Suppressor macrophage treated with lipopolysaccharide for 1 hour (primary cell): ENCODE measurements at places on chromosomes 1 and 21.

GRCh38 chr21:24183077-24183476 is 1424.2 kb downstream of the MRPL39 start:
- DNase-seq = no peak

DNA sequence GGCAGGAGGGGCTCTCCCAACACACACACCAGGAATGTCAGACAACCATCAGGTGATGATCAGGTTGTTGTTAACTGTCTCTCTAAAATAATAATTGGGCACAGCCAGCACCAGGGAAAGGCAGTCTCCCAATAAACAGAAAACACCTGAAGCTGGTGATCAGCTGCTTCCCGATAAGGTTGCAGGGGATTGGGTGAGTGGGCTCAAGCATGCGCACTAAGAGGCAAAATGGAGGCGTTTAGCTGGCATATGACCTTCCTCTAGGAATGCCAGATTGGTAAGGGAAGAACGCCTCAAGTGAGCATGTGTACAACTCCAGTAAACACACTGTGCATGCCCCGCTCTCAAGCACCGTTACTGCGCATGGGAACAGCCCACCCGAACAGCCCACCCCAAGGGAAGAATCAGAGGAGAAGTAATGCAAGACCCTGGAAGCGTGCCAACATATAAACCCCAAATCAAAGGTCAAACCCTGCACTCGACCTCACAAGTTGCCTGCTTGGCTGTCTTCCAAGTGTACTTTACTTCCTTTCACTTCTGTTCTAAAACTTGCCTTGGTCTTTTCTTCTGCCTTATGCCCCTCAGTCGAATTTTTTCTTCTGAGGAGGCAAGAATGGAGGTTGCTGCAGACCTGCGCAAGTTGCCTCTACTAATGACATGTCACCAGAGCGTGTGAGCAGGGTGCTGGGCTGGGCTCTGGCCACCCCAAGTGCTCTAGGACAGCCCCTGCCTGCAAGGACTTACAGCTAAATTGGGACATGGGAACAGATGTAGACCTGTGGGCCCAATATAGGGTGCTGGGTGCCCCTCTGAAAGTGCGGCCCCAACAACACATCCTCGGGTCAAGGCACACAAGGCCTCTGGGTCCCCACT is 200.8 kb downstream of the RHOU start:
- peak; percentile 46 for DNase-seq

DNA sequence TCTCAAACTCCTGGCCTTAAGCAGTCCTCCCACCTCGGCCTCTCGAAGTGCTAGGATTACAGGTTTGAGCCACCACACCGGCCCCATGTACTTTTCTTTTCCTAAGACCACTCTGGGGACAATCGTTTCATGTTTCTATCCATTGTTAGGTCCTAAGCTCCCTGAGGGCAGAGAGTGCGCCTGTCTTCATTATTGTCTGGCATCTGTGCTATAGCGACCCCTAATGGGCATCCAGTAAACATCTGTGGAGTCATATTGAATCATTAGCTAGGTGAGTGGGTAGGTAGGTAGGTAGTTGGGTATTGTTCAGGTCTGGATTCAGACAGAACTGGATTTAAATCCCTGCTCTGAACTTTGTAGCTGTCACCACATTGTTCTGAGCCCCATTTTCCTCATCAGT is 66.1 kb downstream of the TMEM53 start:
- DNase-seq = no peak

GRCh38 chr1:61139775-61140549 is 57.6 kb downstream of the NFIA start:
- DNase-seq = no peak

DNA sequence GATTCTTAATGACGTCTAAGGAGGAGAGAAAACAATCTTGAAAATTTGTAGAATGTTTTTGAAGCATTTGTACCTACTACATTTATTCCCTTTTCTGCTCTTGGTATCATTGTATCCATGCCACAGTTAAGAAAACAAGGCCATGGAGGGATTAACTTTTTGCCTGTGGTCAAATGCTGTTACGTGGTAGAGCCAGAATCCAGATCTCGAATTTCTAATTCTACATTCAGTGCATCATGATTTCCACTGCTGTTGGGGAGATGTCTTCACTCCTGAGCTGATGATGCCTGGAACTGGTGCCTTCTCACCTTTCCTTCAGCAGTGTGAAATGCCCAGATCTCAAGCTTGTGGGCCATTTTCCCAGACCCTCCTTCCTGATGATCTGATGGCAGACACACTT is 175.6 kb downstream of the HHAT start:
- no peak for DNase-seq

- no peak for DNase-seq
These were observed 26.3 kb upstream of the FAM3B start for GRCh38 chr21:41290106-41290799.

GRCh38 chr1:86062453-86062852 is 94.1 kb downstream of the COL24A1 start:
- no peak for DNase-seq

DNA sequence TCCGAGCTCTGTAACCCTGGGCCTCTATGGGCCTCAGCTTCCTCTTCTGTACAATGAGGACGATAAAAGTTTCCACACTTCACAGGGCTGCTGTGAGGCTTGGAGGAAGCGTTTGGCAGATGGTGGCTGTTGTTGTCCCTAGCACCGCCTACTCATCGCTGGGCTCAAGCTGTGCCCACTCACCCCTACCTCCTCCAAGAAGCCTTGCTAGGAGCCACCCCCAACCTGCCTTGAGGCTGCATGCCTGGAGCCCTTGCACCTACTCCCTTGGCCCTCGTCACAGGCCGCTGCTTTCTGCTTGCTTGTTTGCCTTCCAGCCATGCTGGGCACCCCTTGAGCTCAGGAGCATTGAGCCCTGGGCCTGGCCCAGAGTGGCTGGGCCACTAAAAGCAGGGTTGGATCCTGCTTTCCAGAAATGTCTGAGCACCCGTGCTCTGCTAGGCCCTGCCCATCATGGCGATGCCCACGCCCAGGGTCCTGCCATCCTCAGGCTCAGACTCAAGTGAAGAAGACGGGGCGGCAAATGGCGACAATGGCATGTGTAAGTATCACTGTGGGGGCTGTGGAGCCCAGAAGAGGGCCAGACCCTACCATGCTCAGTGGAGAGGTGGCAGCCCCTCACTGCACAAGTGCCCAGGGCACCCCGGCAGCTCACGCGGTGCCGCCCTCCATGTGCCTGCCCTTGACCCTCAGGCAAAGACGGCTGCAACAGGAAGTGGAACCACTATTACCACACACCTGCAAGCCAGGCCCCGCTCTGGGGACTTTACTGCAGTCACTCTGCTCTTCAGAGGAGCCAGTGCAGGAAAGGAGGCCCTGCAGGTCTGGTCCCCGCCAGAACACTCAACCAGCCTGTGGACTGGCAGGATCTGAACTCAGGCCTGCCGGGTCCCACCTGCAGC is 9.5 kb downstream of the SH3BGRL3 start:
- DNase-seq = peak; percentile 87

GRCh38 chr1:175591083-175591743 is 152.2 kb downstream of the TNR start:
- no peak for DNase-seq

DNA sequence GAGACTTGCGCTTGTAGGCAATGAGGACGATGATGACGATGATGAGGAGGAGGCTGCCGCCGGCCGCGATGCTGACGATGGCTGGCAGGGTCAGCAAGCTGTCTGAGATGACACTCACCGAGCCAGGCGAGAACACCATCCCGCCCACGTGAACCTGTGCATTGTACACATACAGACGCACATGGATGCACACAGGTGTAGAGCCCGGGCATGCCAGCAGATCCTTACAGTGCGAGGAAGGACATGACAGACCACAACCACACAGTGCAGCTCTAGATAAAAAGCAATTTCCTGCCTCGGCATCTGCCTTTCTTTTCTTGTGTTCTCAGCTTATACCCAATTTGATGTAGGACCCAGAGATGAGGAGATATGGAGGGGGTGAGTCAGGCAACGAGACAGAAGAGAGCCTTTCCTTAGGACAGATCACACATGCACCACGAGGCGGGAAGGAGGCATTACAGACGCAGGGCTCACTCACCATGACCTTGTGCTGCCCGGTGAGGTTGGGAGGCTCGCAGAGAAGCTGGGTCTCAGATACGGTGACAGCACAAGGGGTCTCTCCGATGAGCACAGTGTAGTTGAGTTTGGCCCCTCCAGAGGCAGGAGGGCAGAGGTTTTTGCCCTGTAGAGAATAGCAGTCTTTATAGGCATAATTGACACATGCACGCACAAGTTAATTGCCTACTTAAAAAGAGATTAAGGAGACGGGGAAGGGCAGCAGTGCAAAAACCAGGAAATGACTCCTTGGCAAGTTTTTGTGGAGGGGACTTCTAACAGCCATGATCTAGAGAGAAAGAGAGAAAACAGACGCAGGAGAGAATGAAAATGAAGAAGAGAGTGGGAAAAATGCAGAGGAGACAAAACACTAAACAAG is 133.9 kb upstream of the CD34 start:
- no peak for DNase-seq

- DNase-seq = peak; percentile 65
These were observed 1561.5 kb downstream of the MRPL39 start for GRCh38 chr21:24045775-24046215.

DNA sequence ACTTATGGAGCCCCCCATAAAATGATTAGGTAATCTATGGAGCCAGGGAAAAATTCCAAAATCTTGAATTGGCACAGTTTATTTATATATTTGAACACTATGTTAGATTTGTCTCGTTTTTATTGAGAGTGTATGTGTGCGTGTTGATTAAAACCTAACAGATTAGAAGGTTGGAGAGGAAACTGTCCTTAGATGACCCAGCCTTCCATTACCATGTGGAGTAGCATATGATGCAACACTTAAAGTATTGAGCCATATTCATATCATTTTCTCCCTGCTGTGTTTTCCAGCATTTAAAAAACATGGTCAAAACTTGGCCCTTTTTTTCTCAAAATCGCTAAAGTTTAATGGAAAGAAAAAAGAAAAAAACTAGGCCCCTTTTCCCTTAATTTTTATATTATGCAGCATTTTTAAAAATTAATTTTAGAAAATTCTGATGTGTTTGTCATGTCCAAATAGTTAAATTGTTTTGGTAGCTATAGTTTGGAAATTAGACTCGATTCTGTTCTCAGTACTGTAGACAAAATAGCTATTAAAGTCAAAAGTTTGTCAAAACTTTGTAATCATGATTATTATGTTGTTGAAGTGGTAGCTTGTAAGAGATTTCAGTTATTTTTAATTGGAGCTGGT is 2.3 kb downstream of the LRRC8D start:
- DNase-seq = peak; percentile 82

GRCh38 chr1:16938351-16939321 is 16.9 kb downstream of the CROCC start:
- DNase-seq = no peak

DNA sequence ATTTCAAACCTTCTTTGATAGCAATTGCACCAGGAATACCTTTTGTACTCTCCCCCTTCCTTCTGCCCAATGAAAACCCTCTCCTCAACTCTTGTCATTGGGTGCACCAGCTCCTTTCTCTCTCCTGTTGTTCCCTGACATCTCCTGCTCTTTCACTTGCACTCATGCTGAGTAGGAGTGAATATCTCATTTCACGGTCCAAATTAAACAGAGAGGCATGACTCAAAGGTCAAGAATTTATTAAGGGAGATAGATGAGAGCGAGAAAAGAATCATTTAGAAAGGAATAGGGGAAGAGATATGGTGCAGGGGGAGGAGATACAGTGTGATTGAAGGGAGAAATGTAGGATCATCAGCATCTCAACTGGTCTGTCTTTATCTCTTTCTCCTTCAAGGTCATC is 22.1 kb downstream of the AIM2 start:
- DNase-seq = no peak

GRCh38 chr1:10881046-10881445 is 84.6 kb upstream of the CASZ1 start:
- no peak for DNase-seq

- no peak for DNase-seq
These were observed 150.6 kb downstream of the HS2ST1 start for GRCh38 chr1:87064986-87065385.

- DNase-seq = no peak
These were observed 471.4 kb downstream of the PTBP2 start for GRCh38 chr1:97192872-97193572.

- DNase-seq = no peak
These were observed 9.8 kb upstream of the PLCH2 start for GRCh38 chr1:2466270-2466665.

DNA sequence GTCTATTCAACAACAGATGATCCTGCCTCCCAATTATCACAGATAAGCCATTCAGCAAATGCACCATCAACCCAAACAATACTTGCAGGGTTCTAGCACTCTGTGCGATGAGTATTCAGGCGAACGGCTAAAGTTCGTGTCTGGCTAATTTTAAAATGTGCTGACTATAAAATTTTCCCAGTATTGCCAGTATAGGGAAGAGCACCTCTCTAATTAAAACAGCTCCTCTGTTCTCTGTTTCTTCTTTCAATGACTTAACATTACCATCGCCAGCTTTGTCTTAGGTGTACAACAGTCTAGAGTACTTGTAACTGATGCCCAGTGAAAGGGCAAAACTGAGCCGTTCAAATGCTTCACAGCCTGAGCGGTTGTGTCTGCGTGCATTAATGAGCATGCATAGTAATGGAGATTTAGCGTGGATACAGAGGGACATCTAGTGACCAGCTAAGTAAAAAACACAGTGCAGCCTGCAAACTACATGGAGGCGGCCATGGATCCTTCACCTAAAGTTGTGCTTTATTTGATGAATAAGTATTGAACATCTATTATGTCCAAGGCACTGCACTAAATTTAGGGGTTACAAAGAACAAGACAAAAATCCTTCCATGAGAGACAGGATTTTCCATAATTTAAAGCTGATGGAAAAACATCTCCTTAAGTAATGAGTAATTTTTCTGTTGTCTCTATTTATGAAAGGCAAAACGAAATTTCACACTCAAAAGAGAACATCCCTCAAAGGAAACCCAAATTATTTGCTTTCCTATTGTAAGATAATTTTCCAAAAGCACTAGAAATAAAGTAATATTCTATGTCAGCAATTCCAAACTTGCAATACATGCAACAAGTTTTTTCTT is 120.0 kb downstream of the SETD4 start:
- DNase-seq = peak; percentile 88

- no peak for DNase-seq
These were observed 9.2 kb upstream of the OVGP1 start for GRCh38 chr1:111436726-111437125.

GRCh38 chr1:234277161-234277868 is 95.9 kb upstream of the COA6 start:
- DNase-seq = no peak

- DNase-seq = no peak
These were observed 24.0 kb upstream of the CLIC6 start for GRCh38 chr21:34644825-34645224.
